ENCODE measurements at places on chromosomes 5 and 9.

GRCh38 chr9:104286799-104287198, 192.7 kb downstream of the SMC2 start:
- no peak for DNase-seq

DNA sequence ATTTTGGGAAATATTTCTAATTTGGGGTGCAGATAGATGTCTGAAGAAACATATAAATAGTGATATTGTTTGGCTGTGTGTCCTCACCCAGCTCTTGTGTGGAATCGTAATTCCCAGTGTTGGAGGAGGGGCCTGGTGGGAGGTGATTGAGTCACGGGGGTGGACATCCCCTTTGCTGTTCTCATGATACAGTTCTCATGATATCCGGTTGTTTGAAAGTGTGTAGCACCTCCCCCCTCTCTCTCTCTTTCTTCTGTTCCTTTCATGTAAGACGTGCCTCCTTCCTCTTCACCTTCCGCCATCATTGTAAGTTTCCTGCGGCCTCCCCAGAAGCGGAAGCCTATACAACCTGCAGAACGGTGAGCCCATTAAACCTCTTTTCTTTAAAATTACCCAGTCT, 11.4 kb upstream of the ADAMTS16 start:
- no peak for DNase-seq

DNA sequence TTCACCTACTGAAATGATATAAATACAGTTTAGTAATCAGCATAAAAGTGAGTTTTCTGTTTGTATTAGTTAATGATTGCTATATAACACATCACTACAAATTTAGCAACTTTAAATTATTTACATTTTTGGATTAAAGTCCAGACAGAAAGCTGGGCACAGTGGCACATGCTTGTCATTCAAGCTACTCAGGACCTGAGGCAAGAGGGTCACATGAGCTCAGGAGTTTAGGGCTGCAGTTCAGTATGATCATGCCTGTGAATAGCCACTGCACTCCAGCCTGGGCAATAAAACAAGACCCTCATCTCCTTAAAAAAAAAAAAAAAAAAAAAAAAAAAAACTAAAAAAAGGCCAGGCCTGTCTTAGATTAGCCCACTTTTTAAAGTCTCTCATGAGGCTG, 273.6 kb upstream of the CTNND2 start:
- no peak for DNase-seq

DNA sequence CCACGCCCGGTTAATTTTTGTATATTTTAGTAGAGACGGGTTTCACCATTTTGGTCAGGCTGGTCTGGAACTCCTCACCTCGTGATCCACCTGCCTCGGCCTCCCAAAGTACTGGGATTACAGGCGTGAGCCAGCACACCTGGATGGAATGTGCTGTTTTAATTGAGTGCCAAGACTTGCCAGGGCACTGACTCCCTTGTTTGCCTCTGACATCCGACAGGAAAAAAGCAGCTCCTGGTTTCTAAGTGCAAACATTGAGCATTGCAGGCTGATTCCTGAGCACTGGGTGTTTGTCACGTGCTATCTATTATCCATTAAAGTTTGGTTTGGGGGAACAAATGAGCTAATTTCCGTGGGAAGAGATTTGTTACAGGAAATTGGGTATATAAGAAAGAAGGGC, 70.6 kb upstream of the CKMT2 start:
- no peak for DNase-seq

DNA sequence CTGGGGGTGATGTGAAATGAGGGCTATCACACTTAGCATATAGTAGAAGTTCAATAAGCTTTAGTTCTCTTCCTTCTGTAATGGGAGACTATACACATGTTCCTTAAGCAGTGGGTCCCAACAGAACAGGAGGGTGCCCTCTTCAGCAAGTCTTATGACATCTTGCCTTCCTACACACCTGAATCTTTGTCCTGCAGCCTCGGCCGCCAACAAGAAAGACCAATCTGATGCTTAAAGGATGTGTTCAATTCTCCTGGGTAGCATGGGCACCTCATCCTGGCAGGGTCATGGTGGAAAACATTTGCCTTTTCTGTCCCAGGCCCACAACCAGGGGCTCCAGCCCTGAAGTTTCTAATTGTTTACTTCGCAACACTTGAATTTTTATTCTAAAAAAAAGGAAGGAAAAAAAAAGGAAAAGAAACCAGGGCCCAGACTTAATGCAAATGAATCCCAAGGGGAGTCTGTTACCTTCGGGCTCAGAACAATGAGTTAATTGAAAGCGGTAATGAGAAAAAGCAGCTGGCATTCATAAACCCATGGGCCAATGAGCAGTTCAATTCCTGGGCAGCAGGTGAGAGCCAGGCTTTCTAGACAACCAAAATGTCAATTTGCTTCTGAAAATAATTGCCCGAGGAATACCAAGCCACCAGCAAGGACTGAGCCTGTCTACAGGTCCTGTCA, 26.2 kb upstream of the SMAD5 start:
- no peak for DNase-seq

GRCh38 chr5:98624145-98624880, 149.2 kb upstream of the RGMB start:
- no peak for DNase-seq

DNA sequence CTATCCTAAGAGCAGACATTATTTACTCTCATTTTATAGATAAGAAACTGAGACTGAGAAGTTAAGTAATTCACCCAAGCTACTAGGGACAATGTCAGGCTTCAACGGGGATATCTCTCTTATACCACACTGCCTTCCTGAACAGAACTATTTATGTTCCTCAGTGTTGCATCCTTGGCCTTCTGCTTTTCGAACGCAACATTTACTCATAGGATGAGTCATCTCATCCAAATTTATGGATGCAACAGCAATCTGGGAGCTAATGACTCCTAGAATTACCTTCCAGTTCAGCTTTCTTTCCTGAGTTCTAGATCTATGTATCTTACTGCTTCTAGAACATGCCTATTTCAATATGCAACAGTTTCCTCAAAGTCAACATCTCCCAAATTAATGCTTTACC, 103.6 kb upstream of the PAM start:
- DNase-seq, result no peak

DNA sequence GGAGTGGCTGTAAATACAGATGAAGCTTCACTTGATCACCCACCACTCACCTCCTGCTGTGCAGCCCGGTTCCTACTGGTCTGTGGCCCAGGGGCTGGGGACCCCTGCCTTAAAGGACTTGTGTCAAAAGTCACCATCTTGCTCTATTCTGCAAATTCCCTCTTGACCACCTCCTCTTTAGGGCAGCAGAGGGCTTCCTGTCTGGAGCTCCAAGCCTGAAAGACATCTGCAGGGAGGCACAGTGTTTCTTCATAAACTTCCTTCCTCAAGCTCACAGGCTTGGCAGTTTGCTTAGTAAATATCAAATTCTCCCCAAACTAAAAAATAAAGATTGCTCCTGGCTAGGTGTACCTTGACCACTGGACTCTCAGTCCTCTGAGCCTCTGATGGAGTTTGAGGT, 104.4 kb downstream of the FRMD3 start:
- DNase-seq, result no peak

DNA sequence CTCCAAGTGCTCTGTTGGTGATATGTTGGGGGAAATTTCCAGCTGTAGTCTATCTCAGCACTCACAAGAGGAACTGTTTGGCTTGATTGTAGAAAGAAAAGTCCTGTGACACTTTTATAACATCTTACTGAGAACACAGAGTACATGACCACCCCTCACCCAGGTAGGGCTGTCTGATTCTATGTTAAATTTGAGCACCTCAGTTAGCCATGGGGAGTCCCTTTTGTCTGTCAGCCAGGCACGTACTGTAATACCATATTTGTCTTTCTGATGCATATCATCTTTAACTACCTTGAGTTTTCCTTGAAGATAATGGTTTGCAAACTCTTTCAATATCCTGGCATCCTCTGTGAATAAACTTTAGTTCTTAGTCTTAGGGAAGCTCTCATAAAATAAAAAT, 164.5 kb downstream of the IZUMO3 start:
- no peak for DNase-seq

DNA sequence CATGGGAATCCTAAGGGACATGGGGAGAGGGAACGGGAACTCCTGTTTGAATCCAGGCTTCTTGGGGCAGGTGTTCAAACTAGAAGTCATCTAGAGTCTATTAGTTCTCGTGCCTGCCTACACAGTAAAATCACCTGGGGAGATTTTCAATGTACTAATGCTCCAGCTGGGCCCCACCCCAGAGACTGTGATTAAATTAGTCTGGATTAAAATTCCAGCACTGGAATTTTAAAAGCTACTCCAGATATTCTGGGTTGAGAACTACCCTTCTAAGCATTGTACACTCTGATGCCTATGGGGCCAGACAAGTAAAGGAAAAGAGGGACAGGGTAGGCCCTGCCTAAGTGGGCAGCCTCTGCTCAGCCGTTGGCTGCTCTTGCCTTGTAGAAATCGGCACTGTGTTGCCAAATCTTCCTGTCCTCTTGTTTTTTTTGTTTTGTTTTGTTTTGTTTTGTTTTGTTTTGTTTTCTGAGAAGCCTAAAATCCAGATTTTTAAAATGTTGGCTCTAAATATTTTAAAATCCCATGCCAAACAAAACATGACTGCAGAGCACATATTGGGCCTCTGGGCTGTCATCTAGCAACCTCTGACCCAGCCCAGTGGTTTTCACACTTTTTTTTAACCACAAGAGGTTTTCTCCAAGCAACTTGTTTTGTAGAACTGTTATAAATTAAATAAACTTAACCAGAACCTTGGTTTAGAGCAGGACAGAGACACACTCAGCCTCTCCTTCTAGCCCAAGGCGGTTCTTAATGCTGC, 29.0 kb downstream of the ADRB2 start:
- DNase-seq, result no peak

- DNase-seq, result no peak
Observed at GRCh38 chr5:112551419-112552032, 132.4 kb upstream of the EPB41L4A start.

DNA sequence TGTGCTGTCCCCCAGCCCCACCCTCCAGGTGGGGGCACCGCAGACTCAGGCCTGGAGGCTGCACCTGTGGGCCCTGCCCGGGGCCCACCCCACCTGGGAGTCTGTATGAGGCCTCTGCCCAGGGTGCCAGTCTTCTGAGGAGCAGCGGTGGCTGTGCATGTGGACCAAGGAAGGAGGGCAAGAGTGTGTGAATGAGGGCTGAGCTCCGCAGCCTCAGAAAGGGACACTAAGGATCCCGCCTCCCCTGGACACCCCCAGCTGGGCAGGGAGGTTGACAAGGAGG, 19.1 kb downstream of the FGD3 start:
- DNase-seq, result no peak

- DNase-seq, result no peak
Observed at GRCh38 chr9:137665697-137666512, 47.1 kb downstream of the EHMT1 start.

GRCh38 chr5:93164690-93165089, 416.3 kb downstream of the NR2F1-AS1 start:
- no peak for DNase-seq

DNA sequence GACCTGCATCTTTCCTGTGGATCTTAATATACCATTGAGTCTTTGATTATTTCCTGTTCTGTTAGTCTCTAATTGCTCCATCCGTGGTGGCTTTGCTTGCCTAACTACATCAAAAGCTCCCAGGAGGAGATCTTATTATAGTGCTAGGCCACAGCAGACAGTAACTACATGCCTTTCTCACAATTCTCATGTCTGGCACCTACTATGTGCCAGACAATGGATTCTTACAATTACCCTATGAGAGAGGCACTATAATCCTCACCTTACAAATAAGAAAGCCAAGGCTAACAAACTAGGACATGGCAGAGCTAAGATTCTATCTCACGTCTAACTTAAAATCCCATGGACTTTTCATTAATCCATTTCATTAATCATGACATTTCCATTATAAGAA, 70.3 kb upstream of the TARS1 start:
- no peak for DNase-seq

DNA sequence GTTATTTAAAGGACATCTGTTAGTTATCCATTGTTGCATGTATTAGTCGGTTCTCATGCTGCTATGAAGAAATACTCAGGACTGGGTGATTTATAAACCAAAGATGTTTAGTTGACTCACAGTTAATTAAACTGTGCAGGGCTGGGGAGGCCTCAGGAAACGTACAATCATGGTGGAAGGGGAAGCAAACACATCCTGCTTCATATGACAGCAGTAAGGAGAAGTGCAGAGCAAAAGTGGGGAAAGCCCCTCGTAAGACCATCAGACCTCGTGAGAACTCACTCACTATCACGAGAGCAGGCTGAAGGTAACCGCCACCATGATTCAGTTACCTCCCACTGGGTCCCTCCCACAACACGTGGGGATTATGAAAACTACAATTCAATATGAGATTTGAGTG, 2064.1 kb downstream of the MAT2B start:
- DNase-seq, result no peak

GRCh38 chr5:11139217-11139865, 378.3 kb upstream of the DAP start:
- DNase-seq, result no peak

DNA sequence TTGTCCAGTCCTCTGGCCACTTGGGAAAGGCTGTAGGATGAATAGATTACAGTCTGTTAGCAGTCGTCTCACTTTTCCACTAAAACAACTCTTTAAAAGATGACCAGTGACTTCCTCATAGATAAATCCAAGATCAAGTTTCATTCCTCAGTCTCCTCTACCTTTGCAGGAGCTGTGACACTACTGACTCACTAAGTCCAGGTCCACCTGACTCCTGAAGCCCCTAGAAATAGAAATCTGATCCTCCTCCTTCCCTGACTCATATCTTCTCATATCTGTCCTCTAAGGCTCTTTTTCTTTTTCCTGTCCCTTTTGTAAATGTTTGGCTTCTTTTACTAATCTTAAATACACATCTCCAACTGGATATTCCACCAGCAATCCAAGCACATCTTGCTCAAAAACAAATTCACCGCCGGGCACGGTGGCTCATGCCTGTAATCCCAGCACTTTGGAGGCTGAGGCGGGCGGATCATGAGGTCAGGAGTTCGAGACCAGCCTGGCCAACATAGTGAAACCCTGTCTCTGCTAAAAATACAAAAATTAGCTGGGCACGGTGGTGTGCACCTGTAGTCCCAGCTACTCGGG, 2.6 kb downstream of the CCDC125 start:
- no peak for DNase-seq

DNA sequence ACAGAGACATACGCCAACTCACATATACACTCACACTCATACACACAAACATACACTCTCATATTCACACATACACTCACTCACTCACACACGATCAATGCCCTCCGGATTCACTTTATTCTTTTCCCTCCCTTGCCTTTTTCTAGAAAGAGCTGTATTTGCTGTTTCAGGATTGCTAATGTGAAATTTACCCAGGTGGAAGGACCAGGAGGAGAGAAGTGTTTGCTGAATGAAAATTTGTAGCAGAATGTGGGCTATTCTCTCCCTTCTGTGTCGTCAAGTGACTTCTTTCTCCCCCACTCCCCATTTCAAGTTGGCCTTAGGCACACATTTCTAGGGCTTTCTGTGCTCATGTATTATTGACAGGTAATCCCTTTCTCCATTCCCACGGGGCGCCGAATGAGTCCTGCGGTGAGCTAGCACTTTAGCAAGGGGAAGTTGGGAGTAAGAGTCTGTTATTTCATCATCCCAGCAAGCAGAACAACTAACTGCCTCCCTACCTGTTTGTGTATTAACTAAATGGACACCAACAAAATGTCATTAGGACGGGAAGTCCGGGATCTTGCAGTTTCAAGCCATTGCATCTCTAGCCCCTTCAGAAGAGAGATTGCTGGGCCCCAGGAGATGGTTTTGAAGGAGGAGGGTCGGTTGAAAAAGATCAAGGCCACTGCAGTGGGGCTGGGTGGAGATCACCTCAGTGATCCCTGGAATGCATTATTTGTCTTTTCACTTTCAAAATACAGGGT, 97.1 kb upstream of the TAF11L2 start:
- no peak for DNase-seq

GRCh38 chr5:149936044-149936699, 8.4 kb downstream of the PDE6A start:
- no peak for DNase-seq

- no peak for DNase-seq
Observed at GRCh38 chr5:66239034-66239433, 94.9 kb downstream of the SREK1 start.

Measured in stimulated activated CD8-positive, alpha-beta memory T cell treated with anti-CD3 and anti-CD28 coated beads, Interleukin-15, amount 100 ng/mL, for 4 hours (primary cell).